SW 1271 (cell line): ENCODE measurements at places on chromosomes 3 and 15.
A peak's percentile ranks its signal among the peaks of the same experiment; 100 is the strongest.

DNA sequence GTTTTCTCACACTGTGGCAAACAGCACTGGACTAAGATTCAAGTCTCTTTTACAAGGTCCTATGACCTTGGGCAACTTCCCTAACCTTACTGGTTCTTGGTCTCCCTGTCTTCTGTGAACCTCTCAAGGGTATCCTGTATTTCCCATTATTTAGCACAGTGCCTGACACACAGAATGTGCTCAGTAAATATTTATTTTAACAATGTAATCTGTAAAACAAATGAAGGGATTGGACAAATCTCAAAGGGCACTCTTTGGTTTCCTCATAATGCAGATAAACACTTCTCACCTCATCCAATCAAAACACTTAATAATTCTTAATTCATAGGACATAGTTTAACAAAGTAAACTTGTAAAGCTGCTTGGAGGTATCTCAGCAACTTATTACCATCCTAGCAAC is 12.8 kb downstream of the NUDT16 start:
- DNase-seq, result no peak

GRCh38 chr3:58414538-58415197 is 19.0 kb downstream of the PDHB start:
- DNase-seq, result peak; percentile 29

DNA sequence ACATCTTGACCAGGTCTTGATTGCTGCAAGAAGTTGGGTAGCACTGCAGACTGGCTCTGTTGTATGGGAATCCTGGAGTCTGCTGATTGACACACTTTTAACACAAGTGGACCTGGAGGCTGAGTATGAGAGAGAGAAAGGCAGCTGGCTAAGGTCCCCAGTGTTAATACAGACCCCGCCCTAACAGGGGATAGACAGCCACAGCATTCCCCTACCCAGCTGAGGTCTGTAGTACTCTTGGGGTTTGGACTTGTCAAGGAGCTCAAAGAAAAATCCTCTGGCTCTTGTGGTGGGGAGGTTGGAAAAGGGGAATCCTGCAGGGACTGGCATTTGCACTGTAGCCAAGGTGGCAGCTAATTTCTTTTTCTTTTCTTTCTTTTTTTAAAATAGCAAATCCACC is 192.7 kb downstream of the ZNF621 start:
- DNase-seq, result no peak

DNA sequence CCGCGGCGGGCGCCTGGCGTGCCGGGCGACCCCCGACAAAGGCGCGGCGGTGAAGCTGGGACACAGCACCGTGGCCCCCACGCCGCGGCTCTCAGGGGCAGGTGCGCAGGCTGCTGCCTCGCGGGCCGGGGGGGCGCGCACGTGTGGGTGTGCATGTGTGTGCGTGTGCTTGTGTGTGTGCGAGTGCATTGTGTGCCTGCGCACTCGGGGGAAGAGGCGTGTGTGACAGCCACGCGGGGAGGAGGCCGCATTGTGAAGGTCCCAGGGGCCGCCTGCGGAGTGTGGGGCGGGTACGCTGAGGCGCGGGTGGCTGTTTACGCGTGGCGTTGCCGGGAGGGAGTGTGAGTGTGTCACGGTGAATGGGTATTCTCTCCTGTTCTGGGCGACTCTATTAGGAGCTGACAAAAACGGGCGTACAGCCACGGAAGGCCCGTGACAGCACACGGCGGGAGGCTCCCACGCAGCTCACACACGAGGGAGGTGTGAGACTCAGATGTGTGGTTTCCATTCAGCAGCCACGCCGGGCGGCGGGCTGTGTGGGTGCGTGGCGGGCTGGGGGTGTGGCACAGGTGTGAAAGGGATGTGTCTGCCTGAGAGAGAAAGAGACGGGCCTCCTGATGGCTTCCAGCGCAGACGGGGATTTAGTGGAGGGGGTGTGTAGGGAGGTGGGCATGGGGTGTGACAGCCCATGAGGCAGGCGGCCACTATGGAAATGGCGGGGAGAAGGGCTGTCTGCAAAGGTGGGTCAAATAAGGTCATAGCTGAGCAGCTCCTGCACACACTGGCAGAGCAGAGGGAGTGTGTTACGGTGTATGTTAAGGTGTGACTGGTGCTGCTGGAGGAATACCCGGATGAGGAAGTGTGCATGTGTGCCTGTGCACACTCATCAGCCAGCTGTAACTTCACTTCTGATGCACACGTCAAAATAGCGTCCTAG is 750 bp downstream of the PODXL2 start:
- no peak for DNase-seq

- no peak for DNase-seq
Observed at GRCh38 chr3:128397484-128397883, 69.2 kb downstream of the DNAJB8 start.

DNA sequence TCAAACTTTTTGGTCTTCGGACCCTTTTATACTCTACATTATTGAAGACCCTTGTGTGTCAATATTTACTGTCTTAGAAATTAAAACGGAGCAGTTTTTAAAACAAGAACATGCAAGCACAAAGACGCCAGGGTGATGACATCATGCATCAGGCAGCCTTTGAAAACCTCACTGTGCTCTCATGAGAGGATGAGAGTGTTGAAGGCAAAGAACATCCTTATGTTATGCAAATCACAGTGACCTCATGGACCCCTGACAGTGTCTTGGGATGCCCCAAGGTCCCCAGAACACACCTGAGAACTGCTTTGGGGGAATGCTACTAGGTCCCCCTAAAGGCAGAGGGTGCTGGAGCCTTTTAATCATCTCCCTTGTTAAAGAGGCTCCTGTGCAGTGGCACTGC is 51.6 kb downstream of the CHDH start:
- DNase-seq, result no peak

DNA sequence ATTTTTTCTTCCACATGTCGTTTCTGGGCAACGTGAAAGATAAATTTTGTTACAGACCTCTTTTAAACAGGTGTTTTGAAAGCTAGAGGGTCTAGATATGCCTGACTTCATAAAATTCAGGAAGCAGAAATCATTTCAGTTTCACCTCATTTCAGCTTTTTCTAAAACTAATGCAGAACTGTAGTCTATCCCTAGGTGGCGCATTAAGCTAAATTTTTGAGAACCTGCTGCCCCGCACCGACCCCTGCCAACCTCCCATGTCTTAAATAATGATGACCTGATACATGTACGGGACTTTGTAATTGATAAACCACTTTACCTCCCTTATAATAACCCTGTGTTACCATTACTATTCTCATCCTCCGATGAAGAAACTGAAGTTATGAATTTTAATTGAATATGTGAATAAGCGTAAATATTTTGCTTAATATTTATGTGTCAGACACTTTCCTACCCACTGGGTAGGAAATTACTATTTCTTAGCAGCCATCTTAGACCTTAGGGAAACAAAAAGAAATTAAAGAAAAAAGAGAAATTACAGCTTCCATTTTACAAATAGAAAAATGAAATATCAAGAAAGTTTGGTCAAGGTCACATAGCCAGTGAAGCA is 78.7 kb upstream of the GCNT3 start:
- no peak for DNase-seq

- no peak for DNase-seq
Observed at GRCh38 chr3:105747696-105748095, 121.1 kb downstream of the CBLB start.

GRCh38 chr15:43930079-43930478 is 103.3 kb downstream of the WDR76 start:
- DNase-seq, result no peak
